Fibroblast of upper back skin (primary cell): ENCODE measurements at places on chromosomes 3 and 15.

DNA sequence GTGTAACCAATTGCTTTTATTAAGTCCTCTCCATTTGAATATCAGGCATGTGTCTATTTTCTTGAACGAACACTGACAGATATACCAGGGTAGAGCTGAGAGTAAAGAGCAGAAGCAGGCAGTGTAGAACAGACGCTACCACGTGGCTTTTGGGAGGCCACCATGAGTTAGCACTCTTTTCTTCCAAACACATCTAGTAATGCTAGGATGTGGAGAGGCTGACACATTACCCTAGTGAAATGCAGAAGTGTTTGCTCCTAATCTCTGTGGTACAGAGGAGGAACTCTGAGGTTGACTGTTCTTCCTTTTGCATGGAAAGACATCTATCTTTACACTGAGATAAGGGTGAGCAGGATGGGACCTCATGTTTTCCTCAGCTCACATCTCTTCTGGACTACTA lies 216.3 kb downstream of the SATB1 start:
- DNase-seq, result no peak

- no peak for DNase-seq
Observed at GRCh38 chr3:13146643-13147143, 73.5 kb upstream of the IQSEC1 start.

DNA sequence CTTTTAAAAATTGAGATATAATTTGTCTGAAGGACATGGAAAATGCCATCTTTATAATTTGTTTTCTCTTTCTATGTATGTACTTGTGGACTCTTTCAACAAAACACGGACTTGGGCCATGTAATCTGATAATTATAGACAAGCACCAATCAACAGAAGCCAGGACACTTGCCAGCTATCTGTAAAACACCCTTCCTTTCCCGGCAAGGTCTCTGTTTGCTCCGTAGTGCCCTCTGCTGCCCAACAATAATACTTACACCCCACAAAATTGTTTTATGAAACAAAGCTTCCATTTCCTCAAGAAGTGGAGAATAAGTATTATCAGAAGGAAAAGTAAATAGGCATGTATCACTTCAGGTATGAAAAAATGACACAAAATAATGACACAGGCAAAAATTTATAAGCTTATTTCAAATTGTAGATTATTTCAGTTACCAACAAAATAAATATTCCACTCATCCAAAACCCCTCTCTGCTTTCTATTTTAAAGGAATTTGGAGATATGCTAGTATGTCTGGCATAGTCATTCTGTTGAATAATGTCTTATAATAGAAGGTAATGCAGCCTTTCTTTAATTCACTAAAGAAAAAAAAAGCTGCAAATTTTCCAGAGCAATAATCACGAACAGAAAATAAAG lies 32.8 kb downstream of the MYH15 start:
- DNase-seq, result peak; percentile 72

DNA sequence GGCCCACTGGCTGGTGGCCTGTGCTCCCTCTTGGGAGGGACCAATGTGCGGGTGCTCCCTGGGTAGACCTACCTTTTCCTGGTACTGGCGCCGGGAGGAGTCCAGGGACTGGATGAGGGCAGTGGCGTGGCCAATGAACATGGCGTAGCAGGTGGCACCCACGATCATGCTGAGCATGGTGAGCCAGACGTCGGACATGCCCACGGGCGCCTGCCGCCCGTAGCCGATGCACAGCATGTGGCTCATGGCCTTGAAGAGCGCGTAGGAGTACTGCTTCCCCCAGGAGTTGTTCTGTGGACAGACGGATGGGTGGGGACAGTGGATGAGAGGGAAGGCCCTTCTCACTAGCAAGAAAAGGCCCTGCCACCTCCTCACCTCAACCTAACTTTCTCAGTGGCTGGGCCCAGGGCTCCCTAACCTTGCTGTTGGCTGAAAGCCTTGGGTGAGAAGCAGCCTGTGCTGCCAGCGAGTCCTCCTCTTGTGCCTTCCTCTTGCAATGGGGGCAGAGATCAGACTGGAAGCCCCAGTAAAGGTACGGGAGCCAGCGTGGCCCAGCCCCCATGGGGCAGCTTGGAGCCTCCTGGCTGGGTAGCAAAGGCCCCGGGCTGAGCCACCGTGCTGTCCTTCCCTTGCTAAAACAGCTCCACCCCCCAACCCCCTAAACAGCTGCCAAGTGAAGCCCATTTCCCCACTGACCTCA lies 39.1 kb downstream of the HCN4 start:
- DNase-seq, result no peak

- DNase-seq, result no peak
Observed at GRCh38 chr3:74066456-74066855, 441.7 kb upstream of the PDZRN3 start.

GRCh38 chr3:89624494-89624893 lies 517.1 kb downstream of the EPHA3 start:
- DNase-seq, result no peak
